ENCODE measurements at places on chromosomes 6 and 20.

DNA sequence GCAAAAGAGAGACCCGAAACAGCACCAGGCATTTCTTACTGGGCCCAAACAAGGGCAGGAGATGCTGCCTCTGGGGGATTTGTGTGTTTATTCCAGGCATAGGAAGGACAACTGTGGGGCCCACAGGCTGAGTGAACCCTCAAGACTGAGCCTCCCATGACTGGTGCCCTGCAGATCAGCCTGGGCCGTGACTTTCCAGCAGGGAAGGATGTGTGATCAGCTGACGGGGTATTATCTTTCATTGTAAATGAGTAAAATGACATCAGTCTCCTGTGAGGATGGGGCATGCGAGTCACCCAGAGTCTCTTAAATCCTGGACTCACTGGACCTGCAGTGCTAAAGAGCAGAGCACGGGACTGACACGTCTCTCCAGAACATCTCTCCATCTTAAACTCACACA, 3.9 kb upstream of the TEAD3 start:
- no peak for DNase-seq

DNA sequence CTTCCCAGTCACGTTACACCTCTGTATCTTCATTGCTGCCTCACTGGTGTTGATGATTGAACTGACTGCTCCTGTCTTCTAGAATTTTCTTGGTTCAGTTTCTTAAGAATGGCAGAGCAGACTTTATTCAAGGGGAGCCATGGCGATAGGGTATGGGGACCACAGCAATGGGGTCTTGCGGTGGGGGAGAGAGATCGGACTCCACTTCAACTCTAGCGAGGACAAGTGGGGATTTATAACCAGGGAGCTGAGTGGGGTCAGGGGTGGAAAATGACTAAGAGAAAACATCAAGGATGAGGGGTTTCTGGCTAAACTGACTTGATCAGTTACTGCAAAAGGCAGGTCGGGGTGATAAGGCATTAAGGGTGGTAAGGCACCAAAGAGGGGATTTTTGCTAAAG, 156.4 kb downstream of the CD83 start:
- DNase-seq = no peak

DNA sequence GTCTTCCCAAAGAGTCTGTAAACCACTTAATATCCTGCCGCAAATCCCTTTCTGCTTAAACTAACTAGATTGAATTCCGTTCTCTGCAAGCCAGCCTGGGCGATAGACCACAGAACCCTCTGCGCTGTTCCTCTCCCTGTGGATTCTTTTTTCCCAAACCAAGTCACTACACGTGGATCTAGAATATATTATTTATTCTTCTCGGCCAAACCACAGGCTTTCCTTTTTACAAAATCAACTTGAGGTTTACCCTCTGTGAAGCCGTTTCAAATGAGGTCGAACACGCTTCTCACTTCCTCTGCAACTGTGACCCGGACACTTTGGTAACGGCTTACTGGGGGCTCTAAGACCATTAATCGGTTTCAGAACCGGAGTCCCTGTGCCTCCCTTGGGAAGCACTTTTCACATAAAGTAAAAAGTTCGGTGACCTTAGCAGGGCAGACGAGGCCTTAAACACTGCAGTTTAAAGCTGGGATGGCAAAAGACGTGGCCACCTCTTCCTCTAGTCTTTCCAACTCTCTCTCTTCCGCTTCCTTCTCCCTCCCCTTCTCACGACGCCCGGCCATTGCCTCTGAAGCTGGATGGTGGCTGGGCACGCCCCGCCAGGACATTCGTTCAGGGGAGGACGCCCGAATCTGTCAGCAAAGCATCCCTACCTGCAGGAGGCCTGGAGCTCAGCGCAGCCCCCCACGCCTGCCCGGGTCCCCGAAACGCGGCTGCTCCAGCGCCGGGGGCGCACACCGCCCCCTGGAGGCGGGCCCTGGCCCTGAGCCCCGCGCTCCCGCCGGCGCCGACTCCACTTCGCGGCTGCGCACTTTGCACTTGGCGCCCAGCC, 55.0 kb upstream of the FOXC1 start:
- DNase-seq = peak; percentile 50

DNA sequence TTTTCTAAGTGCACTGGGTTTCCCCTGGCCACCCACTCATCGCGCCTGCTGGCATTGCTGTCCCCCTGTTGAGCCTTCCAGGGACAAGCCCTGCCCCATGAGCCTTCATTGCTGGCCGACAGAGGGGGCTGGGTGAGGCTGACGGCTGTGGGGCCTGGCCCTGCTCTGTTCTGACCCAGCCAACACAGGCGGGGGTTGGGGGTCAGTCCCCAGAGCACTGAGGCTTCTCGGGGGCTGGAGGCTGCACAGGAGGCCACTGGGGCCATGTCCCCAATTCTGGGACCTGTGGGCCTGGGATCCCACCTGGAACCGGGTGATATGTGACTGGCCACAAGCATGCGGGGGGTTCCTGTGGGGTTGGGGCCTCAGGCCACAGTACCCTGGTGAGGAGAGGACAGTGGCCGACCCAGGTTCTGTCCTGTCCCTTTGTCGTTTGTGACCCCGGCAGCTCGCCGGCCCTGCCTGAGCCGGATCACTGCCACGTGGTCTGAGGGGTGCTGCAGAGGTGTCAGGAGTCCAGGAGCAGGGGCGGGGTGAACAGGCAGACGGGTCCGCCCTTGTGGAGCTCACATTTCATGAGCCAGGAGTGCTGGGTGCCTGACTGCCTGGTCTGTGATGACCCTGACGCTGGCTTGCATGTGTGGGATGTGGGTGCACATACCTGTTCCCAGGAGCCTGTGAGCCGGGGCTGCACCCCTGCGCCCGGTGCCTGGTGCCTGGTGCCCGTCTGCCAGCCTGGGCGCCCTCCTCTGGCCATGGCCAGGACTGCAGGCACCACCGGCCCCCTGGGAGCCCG, 2.1 kb upstream of the COL20A1 start:
- peak; percentile 52 for DNase-seq

DNA sequence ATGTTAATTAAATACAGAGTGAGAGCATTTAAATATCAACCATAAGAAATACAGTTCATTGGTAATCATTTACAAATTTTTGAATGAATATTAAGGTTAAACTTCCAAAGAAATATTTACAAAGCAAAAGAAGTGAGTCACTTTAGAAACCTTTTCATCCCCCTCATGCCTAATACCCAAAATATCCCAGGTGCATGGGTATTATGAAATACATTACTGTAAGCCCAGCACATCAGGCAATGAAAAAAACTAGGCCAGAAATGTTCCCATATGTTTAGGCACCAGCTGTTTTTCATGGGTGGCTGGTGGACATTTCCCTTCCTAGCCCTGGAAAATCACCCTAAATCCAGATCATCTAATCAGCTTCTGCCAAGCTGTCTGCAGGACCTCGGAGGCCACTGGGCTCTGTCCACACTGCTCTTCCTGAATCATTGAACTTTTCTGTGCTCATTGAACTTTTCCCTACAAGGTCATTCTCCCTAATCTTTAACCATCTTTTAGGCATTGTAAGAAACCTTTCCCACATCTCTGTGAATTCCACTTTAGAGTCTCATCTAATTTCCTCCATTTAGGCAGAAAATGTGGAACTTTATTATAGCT, 145.3 kb upstream of the STXBP5 start:
- no peak for DNase-seq

GRCh38 chr6:24757611-24758010, 17.1 kb upstream of the GMNN start:
- no peak for DNase-seq

- no peak for DNase-seq
Observed at GRCh38 chr6:111764238-111765175, 108.7 kb downstream of the FYN start.

DNA sequence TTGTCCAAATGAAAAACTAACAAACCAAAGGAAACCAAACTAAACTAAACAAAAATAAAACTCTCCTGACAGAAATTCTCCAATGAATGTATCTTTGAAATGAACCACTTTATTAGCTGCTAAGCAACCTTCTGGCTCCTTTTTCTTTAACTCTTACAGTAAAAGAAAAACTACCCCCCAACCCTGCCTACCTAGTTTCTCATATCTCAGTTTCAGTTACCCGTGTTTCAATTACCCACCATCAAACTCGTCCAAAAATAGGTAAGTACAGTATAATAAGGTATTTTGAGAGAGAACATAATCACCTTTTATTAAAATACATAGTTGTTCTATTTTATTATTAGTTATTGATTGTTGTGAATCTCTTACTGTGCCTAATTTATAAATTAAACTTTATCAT, 177.4 kb upstream of the THEMIS start:
- no peak for DNase-seq

DNA sequence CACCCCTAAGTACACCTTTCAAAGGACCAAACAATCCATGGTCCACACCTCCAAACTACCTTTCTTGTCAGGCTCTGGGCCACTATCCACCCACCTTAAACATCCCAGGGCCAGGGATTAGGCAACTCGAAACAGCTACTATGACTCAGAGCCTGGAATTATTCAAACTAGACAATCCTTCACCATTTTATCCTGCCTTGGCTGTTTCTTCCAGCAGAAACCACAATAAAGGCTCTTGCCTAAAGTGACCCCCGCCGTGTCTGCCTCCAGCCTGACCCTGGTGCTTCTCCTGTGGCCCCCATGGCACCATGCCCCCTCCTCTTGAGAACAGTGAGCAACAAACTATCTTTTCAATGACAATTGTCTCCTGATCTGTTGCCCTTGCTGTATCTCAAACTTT, 195.5 kb downstream of the EPM2A start:
- DNase-seq = no peak

DNA sequence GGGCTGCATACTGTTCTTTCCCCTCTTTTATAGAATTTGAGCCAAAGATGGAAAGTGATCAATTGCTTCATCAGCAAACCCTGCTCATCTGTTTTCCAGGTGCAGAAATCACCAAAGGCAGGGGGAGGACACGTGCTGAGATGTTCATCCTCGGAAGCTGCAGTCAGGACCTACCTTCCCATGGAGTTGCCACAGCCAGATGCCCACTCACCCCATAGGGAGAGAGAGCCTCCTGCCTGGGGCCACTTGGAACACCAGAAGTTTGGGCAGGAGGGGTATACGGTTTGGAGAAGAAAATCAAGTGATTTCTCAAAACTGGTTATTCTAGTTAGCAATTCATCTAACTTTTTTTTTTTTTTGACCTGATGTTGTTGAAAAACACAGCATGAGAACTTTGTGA, 5.3 kb upstream of the CST7 start:
- DNase-seq = no peak

DNA sequence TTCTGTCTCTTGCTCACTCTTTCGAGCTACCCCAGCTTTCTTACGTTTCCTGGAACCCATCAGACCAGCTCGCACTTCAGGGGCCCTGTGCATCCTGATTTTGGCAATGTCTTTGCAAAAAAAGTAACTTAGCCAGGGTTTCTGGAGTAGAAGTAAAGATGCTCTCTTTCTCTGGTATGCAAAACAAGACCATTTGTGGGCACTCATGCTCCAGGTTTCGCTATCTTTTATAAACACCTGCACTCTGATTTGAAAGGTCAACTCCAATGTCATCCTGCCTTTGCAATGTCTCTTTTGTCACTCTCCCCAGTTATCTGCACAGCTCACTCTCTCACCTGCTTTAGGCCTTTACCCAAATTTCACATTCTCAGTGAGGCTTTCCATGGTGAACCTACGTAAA, 869.1 kb downstream of the QKI start:
- DNase-seq = no peak
